ENCODE measurements at places on chromosomes 5 and 9.
A peak's percentile ranks its signal among the peaks of the same experiment; 100 is the strongest.

DNA sequence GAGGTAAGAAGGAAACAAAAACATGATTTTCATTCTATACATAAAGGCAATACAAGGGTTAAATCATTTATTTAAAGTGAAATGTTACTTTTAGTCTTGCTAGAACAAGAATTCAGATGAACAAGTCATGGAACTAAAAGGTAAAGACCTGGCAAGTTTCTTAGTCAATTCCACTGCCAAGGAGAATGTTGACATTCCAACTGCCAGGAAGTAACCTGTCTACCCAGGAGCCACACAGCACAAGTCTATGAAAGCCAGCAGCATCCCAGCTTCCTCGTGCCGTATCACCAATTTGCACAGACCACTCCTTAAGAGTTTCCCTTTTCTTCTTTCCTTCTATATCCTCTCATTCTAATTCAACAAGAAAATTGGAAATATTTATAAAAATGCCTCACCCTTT is 79.9 kb downstream of the SETX start:
- no peak for DNase-seq

DNA sequence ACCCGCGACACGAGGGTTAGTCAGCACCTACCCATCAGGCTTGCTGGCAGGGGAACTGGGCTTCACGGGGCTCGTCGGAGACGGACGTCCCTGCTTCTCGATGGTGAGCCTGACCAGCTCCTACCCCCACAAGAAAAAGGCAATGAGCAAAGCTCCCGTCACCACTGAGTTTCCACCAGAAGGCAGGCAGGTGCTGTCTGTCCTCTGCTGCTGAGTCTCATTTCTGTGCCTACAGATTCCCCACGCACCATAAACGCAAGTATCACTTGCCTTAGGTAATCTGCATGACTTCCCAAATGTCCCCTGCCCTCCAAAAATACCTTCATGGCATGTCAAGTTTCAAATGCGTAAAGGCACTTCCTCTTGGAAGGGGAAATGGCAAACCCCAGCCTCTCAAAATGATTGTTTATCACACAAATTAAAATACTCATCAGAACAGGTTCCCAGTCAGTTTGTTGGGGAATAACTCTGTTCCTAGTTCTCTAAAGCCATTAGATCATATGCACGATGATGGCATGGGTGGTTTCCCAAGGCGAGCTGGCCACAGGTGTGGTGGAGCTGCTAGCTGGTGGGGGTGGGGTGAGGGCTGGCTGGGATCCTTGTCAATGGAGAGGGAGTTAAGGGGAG is 85.0 kb downstream of the PRRT1B start:
- DNase-seq: no peak

GRCh38 chr9:24095246-24095645 is 269.2 kb upstream of the ELAVL2 start:
- DNase-seq: no peak

GRCh38 chr9:107351382-107352045 is 68.4 kb downstream of the RAD23B start:
- DNase-seq: no peak

- DNase-seq: no peak
These were observed 18.5 kb upstream of the PPP2R2B start for GRCh38 chr5:146897061-146897460.

GRCh38 chr9:6922680-6923079 is 164.9 kb downstream of the KDM4C start:
- DNase-seq: no peak

GRCh38 chr5:6675784-6676491 is 37.3 kb upstream of the TENT4A start:
- DNase-seq: no peak

DNA sequence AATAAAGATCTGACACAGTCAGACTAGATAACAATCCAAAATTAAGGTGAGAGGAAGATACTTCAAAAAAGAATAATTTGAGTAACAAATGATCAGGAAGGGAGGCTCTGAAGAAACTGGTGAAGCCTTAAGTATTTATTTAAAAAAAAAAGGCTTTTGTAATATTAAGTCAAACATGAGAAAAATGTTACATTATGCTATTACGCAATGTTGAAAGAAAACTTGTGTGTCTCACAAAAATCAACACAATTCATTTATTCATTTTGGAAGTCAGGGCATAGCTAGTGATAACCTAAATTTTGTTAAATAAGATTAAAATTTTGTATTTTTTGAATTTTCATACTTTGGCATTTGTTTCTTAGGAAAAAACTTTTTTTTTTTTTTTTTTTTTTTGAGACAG is 28.2 kb downstream of the WDR41 start:
- DNase-seq: no peak

- no peak for DNase-seq
These were observed 46.5 kb downstream of the PIP5K1B start for GRCh38 chr9:68751556-68751955.

DNA sequence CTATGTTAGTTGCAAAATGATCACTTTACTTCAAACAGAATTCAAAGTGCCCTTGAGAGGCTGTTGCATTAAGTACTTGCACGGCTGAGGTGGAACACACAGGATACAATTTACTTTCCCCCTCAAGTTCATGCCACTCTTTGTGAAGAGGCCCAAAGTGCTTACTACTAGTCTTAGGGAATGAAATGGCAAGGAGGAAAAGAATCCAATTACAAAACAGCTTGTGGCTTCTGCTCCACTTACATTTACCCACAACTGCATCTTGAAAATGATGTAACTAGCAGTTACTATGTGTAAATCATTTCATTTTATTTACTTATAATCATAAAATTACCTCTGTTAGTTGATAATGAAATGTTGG is 14.6 kb downstream of the FOXD1 start:
- DNase-seq: no peak

- no peak for DNase-seq
These were observed 438.7 kb downstream of the KDM4C start for GRCh38 chr9:7196467-7196866.

DNA sequence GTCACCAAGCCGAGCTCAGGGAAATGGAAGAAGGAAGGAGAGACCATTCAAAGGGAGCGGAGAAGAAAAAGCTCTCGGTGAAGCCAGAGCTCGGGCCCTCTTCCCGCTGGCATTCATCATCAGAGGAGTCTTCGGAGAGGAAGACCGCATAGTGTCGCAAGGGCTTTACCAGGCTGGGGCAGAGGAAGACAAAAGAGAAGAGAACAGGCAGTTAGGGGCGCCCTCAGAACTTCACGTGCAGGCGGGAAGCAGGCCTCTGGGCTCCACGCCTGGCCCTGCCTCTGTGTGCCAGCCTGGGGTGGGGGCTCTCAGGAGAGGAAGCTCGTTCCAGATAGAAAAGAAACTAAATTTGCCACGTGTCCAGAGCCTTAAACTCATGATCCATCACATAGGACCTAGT is 31.7 kb downstream of the CRB2 start:
- no peak for DNase-seq

GRCh38 chr9:2686911-2687310 is 30.4 kb upstream of the KCNV2 start:
- DNase-seq: no peak

DNA sequence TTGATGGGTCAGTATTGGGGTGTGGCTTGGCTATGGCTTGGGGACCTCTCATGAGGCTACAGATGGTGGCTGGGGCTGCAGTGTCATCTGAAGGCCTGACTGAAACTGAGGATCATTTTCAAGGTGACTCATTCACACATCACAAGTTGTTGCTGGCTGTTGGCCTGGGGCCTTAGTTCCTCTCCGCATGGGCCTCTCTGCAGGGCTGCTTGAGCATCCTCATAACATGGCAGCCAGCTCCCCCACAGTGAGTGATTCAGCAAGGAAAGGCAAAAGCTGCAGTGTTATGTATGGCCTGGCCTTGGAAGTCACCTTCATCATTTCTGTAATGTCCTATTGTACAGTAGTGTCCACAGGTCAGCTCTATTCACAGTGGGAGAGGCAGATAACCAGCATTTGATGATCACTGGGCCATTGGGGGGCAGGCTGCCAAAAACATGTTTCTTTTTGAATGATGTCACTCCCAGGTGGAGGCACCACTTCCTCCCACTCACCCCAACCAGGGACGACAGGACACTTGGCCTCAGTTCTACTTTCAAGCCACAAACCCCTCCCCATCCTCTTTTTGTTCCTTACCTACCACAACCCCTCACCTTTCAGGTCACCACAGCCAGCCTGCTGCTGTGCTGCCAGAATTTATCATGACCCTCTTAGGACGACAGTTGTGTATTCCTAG is 14.4 kb downstream of the FGD3 start:
- DNase-seq: no peak

DNA sequence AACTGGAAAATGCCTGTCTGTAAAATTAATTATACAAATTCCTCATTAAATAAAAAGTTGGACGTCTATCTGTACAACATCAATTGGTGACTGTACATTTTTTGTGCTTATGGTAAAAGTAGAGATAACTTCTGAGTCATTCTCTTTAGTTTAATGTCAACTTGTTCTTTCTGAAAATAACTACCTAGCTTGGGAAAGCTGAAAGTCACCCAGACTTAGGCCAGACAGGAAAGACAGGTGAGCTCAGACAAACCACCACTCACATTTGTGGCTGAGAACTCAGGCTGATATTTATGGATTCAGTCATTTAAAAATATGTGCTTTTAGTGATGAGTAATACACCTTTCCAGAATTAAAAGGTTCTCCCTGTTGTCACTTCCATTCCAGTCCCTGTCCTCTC is 31.9 kb upstream of the ENTREP1 start:
- DNase-seq: no peak

GRCh38 chr5:106331415-106331814 is 1339.3 kb downstream of the EFNA5 start:
- no peak for DNase-seq

GRCh38 chr5:158285698-158286097 is 426.8 kb upstream of the CLINT1 start:
- no peak for DNase-seq

DNA sequence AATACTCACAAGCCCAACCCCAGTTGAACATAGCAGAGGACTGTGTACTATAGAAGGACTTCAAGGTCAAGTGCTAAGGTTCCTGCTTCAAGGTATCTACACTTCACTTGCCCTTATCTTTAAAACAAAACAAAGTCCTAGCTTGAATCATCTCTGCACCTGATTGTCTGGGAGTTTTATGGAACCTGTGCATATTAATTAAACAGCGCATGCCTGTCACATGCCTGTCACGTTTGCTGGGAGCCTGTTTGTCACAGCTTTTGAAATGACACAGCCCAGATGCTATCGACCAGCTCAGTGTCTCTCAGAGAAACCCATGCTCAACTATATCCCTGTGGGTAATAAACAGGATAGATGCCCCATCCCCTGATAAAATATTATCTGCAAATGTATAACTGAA is 476.0 kb downstream of the ZSWIM6 start:
- no peak for DNase-seq

- peak; percentile 36 for DNase-seq
These were observed 51.2 kb upstream of the GGTA1 start for GRCh38 chr9:121550569-121551512.

DNA sequence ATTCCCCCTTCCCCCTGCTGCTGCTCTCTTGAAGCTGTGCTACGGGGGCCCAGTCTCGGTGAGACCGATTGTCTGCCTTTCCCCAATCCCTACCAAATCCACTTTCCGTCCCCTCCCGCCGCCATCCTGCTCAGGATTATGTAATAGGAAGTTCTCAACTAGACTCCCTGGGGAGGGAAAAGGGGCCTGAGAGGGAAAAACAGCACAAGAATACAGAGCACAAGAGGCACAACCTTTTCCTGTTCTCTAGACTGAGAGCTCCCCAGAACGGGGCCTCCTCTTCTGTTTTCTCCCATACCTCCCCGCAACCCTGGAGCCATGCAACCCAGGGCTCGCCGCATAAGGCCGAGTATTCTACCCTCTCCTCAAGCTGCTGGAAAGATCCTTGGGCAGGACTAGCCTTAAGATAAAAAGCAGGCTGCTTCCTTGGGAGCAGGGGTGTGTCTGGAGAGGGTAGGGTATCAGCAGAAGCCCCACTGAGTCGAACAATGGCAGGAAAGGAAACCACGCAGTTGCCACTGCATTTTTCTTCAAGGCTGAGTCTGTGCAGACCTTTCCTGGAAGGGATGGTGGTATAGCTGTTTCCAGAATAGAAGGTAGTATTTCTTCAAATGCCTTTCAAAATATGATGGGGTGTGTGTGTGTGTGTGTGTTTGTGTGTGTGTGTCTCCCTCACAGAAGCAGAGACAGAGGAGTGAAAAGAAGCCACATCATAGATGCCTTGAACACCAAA is 12.9 kb downstream of the MYORG start:
- no peak for DNase-seq

- DNase-seq: no peak
These were observed 110.0 kb upstream of the SPOCK1 start for GRCh38 chr5:137609127-137609526.

GRCh38 chr9:134488331-134489280 is 153.0 kb upstream of the COL5A1 start:
- DNase-seq: no peak

DNA sequence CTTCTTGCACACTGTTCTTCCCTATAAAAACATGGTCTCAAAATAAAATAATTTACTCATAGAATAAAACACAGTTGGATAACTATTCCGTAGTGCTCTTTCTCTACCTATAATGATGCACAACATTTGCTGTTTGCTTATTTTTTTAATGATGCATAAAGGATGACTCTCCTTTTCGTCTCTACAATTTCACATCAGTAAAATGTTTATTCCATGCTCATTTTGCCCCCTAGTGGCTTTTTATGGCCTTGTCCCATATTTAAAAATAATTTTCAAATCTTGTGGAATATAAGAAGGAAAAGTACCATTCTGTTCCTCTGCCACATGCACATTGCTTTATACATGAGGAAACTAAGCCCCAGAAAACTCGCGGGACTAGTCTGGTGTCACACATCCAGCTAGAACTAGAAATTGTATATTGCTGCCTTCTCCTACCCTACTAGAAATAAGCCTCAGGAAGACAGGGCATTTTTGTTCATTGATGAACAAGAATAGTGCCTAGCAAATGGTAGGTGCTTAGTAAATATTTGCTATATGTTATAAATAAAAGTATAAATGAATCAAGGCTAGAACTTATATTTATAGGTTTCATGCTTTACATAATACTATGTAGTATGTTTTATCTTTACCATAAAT is 12.7 kb downstream of the KCTD16 start:
- DNase-seq: no peak

DNA sequence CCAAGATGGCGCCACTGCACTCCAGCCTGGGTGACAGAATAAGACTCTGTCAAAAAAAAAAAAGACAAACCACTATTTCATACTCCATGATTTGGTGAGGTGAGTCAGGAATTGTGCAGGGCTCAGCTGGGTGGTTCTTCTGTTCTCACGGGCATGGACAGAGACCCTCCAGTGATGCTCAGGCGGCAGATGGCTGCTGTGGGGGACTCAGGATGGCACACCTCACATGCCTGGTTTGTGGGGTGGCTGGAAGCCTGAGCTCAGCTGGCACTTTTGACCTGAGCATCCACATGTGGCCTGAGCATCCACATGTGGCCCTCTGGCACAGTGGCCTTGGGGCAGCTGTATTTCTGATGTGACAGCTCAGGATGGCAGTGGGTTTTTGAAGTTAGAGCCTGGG is 217.2 kb downstream of the IRX2 start:
- no peak for DNase-seq
